ENCODE measurements at places on chromosomes 3 and 15.

- no peak for DNase-seq
These were observed 297.1 kb downstream of the SATB1 start for GRCh38 chr3:18127859-18128681.

DNA sequence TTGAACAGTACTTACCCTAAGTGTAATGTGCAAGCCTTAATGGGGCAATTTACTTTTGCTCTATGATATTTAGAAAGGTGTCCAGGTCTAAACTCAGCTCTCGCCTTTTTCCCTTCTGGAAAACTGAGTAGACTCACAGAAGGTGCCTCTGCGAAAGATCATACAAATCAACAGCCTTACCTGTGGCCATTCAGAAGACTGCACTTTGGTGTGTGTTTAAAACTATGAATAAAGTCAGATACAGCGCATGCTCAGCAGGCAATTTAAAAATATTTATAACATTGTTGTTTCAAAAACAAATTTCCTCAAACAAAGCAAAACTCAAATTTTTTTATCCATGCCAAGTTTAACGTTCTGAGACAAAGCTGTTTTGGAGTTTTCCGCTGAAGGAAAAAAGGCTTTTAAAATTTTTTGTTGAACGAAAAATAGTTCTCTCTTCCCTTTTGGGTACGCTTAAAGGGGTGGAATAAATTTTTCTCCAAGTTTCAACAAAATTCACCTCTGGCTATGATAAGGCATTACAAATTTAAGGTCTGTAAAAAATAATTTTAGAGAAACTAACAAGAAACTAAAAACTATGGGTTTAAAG, 156.3 kb downstream of the TIGIT start:
- DNase-seq: no peak

GRCh38 chr3:19652336-19652735, 281.7 kb downstream of the EFHB start:
- no peak for DNase-seq

GRCh38 chr15:95880630-95881029, 449.9 kb upstream of the NR2F2 start:
- no peak for DNase-seq

DNA sequence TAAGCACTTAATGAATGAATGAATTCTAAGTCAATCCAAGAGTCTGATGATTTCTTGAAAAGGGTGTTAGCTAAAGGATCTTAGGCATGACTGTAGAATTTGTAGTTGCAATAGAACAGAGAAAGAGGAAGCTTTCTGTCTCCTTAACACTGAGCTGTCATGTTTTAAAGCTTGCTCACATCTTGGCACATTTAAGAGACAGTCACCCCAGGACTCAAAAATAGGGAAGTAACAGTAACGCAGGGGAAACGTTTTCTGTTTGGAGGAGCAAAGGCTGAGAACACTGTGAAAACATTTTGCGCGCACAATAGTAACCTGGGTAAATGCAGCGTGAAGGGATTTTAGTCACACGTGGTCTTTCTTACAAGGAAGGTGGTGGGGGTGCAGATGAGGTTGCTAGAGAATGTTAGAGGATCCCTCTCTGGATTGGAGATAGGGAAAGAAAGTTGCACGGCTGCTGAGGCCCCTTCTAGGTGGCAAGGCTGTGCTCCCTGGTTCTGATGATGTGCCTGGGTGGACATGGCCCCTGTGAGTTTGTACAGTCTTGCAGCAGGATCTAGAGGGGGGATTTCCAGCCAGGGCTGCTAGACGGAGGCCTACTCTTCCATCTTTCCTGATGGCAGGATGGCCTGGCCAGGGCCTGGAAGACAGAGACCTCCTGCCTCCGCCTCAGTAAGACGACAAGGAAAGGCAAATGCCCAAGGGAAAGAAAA, 12.0 kb downstream of the STARD5 start:
- no peak for DNase-seq

- DNase-seq: no peak
These were observed 644.7 kb downstream of the OTOL1 start for GRCh38 chr3:162141272-162141791.

DNA sequence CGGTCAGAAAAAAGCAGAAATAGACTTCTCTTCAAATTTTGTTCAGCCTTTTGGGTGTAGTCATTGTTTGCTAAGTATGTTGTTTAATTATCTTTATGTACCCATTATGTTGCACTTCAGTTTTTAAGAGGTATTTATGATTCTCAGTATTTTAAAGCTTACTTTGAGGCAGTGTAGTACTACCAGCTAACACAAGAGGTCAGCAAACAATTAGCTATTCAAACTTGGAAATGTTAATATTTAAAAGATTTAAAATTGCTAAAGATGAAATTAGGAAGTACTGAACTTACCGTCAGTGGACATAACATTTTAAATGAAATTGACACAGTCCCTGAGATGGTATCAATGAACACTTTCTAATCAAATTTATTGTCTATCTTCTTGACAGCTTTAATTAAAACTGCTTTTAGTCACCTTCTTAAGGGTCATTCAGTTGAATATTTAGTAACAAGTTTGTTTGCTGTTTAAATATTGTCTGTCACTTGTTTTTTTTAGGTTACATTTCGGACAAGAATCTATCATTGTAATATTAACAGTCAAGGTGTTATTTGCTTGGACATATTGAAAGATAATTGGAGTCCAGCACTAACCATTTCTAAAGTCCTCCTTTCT, 28.1 kb downstream of the NKIRAS1 start:
- DNase-seq: peak; percentile 54

DNA sequence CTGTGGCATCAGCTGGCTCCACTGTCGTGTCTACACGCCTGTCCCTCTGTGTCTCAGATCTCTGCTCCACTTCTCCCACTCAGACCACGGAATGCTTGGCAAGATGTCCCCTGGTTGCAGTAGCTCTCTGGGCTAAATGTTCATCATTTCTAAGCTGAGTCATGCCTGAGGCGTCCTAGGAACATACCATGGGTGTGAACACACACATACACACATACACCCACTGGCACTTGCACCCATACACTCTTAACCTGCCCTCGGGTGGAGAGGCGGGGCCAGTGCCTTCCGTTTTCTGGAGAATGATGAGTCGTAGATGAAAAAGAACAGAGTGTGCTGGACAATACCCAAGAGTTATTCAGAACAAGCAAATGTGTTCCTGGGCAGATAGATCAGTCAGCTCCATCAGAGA, 72.4 kb downstream of the SENP2 start:
- DNase-seq: no peak

DNA sequence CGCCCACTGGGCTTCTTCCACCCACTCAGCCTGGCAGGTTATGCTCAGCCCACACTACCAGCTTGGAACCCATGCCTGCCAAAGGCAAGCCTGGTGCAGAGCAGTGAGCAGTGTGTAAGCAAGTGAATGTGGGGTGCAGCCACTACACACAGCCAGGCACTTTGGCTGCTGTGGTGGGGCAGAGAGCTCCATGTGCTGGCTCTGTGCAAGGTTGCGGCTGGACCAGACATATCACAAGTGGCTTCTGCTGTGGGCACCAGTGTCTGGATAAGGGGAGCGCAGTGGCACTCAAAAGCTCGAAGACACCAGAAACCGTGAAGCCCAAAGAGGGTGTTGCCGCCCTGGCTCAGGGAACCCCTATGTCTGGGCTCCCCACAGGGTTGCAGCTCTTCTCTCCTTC, 563.7 kb downstream of the SI start:
- DNase-seq: no peak

DNA sequence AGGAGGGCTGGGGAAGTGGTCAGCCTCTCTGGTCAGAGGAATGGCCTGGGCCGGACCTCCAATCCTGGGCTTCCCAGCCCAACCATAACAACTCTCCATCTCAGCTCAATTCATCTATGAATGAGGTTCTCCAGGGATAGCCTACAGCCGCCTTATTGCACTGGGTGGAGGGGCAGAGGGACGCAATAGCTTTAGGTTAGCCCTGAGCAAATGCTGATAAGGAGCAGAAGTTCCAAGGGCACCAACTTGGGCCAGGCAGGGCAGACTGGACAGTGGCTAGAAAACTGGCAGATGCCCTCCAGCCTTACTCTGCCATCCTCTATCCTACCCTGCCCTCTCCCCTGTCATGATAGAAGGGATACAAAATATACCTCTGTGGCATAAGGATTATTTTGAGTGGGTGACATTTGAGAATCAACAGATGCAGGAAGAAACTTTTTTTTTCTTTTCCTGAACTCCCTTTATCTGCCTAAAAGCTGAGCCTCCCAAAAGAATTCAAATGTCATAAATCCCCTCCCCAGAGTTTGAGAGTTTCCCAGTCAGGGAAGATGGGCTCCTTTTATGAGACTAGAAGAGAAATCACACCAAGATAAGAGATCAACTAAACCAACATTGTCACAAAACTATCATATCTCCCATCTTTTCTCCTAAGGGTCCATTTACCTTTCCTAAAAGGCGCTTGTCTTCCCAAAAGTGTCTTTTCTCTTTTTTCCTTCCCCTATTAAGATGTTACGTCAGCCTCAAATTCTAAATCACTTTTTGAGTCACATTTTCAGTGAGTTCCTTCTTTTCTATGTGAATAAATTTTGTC, 40.4 kb upstream of the C15orf39 start:
- DNase-seq: no peak

DNA sequence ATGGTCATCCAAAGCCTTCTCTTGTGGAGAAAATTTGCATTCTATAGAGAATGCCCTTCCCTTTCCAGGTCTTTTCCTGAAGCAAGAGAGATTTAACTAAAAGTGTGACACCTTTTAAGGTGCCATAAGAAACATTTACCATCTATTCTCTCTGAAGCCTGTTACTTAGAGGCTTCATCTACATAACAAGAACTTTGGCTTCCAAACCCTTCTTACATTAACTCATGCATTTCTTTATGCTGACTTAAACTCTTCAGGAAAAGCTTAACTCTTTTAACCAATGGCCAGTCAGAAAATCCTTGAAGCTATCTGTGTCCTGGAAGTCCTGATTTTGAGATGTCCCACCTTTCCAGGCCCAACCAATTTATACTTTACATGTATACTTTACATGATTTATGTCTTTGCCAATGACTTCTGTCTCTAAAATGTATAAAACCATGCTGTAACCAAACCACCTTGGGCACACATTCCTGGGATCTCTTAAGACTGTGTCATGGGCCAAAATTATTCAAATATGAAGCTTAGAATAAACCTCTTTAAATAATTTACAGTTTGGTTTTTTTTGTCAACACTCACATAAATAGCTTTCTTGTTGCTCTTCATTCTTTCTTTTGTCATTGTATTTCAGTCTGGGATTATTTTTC, 472.6 kb upstream of the NECTIN3 start:
- no peak for DNase-seq

DNA sequence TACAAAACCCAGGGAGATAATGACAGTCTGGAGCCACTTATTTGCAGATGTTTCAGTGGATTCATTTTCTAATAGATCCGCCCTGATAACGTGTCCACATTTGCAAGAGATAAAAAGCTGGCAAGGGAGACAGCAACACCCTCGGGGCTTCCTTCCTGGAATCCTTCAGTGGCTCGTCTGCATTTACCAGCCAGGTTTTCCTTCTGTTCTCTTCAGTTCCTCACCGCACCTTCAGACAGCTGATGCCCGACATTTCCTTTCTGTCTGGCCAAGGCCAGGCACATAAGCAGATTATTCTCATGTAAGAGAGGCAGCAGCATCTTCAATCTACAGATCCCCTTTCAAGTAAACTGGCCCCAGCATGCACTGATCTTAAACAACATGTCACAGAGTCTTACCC, 56.2 kb upstream of the SPATA12 start:
- DNase-seq: no peak

DNA sequence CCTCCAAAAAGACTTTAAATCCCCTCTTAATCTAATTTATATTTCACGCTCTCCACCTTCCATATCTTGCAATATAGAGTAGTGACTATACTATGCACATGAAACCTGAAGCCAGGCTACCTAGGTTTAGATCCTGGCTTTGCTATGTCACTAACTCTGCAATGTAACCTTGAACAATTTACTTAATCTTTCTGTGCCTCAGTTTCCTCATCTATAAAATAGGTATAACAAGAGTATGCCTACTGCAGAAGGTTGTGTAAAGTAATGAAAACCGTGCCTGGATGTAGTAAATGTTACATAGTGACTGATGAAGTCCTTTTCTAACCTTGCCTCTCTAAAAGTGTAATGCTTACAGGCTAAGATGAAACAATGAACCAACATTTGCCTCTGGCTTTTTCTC, 18.5 kb downstream of the HERC1 start:
- DNase-seq: no peak

DNA sequence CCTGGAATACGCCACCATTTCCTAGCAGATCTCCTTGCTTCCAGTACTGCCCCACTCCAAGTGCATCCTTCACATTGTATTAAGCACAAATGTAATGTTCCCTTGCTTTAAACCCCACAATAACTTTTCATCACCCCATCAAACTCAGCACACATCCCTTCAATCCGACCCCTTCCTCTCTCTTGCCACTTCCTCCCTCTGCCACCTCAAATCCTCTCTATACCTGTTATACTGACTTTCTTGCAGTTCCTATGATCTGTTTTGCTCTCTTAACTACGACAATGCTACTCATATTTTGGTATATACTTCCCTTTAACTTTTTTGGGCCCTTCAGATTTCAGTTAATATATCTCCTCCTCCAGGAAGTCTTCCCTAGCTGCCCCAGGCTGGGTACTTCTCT, 14.1 kb downstream of the PARL start:
- no peak for DNase-seq

GRCh38 chr3:81339040-81339845, 422.2 kb downstream of the GBE1 start:
- DNase-seq: no peak

DNA sequence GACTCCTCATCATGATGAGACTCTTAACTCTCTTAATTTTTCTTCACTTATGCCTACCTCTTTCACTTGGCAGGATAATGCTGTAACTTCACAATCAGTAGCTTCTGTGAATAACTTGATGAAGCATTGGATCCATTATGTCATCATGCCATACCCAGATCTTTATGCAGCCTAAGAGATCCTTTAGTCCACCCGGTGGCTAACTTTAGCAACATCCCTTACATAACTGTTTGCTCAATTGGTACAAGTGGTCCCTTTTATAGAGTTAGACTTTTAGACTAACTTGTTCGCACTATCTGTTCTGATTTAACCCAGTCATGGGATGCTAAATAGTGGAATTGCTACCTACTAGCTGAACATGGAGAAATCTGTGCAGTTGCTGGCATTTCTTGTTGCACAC, 184.5 kb downstream of the USP13 start:
- no peak for DNase-seq

DNA sequence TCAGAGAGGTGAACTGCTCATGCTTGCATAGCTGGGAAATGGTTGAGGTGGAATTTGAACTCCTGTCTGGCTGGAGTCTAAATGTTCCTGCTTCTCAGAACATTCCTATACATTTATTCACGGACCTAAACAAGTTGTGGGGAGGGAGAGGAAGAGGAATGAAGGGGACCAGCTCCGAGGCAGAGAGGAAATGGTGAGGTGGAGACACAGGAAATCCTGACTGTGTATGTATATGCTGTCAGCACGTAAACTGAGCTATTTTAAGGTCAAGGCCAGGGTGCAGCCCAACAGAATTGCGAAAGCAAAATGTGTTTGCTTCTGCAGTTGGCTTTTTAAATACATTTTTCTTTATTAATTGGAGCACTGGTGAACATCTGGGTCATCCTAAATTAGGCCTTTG, 74.1 kb upstream of the POMGNT2 start:
- DNase-seq: peak; percentile 41

DNA sequence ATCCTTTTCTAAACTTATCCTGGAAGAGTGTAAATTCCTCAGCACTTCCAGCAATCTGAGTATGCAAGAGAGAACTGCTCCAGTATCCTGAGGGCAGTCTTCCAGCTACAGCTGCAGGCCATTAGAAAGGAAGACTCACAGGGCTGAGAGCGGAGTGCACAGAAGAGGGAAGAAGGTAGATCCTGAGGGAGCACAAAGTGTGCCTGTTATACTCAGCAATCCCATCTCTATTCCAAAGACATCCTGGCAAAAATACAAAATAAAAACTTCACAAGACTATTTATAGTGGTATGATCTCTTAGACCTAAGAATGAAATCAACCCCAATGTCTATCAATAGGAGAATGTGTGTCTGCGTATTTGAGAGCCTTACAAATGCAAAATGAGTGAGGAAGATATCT, 292.0 kb downstream of the ZIC1 start:
- no peak for DNase-seq
